ENCODE measurements at places on chromosomes 5 and 9.

DNA sequence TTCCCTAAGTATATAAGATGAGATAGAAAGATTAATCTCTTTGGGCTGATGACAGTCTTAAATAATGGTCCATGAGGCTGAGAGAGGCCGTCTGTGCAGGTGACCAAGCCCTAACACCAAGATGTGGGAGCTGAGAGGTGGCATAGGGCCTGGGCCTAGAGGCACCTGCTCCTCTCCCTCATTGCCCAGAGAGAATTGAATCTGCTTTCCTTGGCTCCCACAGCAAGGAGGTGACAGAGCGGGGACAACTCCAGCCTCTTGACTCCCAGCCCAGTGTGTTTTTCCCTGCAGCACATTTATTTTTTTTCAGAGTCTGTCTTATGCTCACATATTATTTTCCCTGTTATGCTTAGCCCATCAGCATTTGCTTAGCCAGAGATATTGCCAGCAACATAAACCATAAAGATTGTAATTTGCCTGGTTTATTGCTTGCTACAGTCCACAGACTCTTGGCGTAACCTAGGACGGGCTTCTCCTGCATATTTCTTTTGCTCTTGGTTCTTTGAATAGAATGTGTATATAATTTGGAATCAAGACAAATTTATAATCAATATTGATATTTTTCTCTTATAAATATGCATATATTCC is 105.6 kb downstream of the NTRK2 start:
- DNase-seq, result no peak

DNA sequence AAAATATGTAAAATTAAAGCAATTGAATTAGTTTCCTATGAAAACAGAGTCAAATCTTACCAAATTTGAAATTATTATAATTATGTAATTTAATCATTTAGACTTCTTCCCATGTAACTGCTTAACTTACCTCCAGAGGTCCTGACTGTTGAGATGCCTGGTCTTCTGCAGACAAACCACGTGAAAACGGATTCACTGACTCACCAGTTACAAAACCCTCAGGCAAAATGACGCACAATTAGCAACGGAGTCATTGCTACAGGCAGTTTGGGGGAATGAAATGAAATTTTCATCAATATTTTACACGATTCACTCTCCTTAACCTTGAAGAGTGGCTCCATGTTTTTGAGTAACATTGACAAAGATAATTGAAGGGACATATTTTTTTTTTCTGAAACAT is 460.8 kb downstream of the MTRR start:
- DNase-seq, result no peak

- DNase-seq, result peak; percentile 52
Measured at GRCh38 chr5:22852807-22853660, at the start of gene CDH12. CDH12 (minus strand) TSS chr5:22853344.

DNA sequence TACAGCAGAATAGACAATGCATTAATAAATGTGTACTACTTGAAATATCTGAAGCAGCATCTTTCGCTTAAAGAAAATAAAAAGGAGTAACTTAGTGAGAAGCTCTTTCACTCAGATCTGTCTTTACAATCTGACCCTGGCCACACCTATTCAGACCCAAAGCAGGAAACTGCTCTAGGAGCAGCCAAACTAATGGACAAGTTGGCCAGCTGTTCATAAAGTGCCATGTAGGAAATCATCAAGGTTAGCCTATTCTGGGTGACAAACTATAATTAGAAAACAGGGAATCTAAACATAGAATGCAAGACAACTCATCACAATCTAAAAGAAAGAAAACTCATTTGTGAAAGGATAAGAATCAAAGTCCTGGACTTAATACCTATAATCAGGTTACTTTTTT is 101.3 kb downstream of the AGTPBP1 start:
- no peak for DNase-seq

GRCh38 chr5:87278590-87279100 is 11.0 kb downstream of the RASA1 start:
- no peak for DNase-seq

- no peak for DNase-seq
Measured at GRCh38 chr9:116320290-116320689, 166.7 kb downstream of the PAPPA start.

DNA sequence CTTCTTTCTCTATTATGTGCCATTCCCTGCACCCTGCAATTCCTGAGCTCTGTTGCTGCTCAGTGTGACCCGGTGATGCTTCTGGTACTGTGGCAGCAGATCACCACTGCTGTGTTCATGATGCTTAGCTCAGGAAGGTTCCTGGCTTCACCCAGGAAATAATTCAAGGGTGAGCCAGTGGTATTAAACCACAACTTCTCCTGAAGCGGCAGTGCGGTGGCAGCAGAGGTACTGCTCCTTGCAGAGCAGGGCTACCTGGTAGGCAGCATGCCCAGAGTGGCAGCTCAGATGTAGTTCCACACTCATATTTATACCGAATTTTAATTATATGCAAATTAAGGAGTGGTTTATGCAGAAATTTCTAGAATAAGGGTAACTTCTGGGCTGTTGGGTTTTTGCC is 213.8 kb upstream of the ZNF608 start:
- DNase-seq, result no peak

- no peak for DNase-seq
Measured at GRCh38 chr5:139949710-139950109, 93.4 kb downstream of the NRG2 start.

- DNase-seq, result no peak
Measured at GRCh38 chr5:135130261-135131215, 96.5 kb upstream of the PITX1 start.

GRCh38 chr5:130171699-130172098 is 267.4 kb downstream of the CHSY3 start:
- no peak for DNase-seq

DNA sequence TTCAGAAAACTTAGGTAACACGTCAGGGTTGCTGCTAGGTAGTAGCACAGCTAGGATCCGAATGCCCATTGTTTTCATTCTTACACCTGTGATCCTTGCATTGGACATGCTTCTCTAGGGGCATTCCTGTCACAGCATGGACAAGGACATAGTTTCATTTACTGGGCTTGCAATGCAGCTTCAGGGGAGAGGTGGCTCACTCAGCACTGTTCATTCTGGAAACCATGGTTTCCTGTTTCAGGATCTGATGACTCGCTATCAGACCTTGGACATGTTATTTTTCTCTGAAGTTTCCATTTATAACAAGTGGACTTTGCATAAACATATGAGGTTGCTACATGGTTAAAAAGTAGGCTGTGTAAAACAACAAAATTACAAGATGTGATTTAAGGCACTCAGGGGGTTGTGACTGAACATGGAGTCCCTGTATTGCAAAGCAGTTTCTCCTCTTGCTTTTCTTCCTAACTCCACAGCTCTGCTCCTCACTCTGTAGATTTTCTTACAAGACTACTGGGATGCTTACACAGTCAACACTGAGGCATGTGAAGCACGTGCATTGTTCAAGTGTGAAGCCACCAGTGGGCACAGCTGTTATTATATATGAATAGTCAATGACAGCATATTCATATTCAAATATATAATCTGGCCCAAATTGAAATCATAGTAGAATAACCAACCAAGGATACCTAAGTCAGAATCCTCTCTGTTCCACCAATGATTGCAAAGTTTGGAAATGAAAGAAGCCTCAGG is 66.1 kb upstream of the STK32A start:
- DNase-seq, result no peak

DNA sequence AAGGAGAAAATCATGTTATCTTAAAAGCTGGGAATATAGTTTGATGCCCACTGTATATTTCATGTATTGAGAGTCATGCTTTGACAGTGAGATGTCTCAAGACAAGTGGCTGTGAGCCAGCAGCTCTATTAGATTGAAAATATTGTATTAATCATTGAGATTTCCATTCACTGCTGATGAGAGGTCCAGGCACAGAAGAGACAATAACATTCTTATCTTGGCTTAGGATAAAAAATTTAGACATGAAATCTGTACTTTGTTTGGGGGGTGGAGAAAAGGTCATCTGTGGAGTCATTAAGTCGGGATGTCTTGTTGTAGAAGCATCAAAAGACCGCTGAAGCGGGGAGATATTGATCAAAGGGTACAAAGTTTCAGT is 97.9 kb upstream of the EQTN start:
- no peak for DNase-seq

DNA sequence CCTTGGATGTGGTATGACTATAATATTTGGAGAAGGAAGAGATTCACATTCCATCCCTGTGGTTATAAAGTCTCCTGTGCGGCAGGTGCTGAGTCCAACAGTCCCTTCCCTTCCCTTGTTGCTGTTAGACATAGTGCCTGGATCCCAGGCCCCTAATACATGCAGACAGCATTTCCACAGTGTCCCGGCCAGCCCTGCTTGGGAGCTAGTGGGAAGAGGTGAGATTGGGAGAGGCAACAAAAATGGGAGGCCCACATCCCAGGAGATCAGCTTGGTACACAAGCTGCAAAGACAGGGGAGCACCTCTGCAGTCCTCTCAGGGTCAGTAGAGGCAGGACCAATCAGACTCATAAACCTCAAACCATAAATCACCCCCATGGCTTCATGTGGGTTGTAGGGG is 3.3 kb upstream of the NEURL1B start:
- no peak for DNase-seq

GRCh38 chr5:13624283-13625074 is 320.0 kb downstream of the DNAH5 start:
- no peak for DNase-seq

DNA sequence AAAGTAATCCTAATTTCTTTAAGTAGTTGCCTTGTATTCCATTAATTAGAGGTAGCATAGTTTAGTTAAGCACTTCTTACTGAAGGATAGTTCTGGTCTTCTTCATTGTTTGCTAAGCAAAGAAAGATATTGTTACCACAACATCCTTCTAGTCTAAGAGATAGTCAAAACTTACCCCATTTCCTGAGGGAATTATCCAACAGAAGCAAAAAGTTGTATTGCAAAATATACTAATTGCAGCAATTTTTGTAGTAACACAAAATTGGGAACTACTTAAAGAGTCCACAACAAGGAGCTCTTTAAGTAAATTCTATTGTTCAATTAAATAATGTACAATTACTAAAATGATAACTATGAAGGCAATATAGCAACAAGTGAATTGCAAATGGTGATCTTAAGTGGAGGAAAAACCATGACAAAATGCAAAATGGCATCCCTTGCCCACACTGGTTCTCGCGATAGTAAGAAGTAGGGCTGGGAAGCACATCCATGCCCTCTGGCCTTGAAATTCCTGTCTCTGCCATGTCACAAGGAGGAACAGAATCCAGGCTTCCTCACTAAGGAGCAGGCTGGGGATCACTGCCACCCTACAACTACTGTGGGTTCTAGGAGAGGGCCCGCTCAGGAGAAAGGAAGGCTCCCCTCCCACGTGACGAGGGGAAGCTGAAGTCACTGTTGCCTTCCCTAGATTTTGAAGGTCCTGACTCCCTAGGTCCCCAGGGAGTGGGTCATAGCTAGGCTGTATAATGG is 23.3 kb upstream of the MEGF9 start:
- no peak for DNase-seq

DNA sequence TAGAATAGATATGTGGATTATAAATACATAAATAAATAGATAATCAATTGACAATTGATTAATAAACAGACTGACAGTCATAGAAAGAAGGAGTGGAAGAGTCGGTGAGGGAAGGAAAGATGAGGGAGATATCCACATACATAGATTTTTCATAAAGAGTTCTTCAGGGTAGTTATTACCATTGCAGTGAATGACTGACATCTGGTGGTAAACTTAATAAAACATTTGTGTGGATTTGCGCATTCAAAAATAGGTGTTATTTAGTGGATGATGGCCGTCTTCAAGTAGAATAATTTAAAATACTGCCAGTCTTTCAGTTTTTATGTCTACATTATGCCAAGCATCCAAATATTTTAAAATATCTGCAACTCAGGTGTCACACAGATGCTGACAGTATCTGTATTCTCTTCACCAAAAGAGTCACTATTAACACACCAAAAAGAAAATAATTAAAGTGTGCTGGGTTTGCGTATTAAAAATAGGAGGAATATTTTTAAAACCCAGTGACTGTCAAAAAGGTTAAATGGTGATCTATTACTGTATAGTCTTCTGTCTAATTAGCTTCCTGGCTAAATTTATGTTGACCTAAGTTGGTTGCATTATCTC is 78.8 kb downstream of the GIN1 start:
- no peak for DNase-seq

DNA sequence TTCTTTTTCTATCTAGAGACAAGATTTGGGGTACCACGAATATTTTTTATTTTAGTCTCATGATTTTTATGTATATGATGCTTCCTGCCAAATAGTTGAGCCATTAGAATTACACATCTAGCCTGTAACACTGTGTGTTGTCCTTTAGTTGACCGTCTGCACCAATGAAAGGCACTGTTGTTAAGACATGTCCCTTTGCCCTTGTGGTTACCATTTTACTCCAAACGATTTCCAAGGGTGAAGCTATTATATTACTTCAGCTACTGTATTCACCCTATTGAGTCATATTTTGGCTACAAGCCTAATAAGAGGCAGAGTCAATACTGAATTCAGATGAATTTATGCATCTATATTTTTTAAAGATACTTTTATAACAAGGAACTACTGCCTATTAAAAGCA is 207.6 kb downstream of the CETN3 start:
- no peak for DNase-seq

DNA sequence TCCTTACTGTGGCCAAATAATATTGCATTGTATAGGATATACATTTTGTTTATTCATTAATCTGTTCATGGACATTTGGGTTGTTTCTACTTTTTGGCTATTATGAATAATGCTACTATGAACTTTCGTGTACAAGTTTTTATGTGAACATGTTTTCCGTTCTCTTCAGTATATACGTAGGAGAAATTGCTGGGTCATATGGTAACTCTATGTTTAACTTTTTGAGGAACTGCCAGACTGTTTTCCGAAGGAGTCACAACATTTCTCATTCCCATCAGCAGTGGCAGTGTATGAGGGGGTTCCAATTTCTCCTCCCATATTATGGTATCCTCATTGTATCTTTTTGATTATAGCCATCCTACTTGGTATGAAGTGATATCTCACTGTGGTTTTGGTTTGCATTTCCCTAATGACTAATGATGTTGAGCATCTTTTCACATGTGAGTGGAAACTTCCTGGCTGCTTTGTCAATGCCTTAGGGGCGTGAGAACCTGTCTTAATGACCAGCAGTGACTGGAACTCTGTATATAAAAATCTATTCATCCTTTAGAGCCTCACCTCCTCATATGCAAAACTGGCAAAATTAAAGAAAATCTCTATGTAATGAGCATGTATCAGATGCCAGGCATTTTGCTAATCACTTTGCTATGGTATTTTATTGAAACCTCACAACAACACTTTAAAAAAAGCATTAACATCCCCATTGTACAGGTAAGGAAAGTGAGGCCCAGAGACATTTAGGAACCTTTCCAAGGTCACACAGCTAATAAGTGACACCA is 47.8 kb upstream of the TGFBR1 start:
- DNase-seq, result no peak

- DNase-seq, result no peak
Measured at GRCh38 chr9:137130176-137130755, 8.7 kb upstream of the GRIN1 start.

- DNase-seq, result no peak
Measured at GRCh38 chr5:117794847-117795246, 1193.5 kb downstream of the DTWD2 start.

All from endothelial cell (in vitro differentiated cells).